ENCODE measurements at places on chromosomes 1 and 21.

DNA sequence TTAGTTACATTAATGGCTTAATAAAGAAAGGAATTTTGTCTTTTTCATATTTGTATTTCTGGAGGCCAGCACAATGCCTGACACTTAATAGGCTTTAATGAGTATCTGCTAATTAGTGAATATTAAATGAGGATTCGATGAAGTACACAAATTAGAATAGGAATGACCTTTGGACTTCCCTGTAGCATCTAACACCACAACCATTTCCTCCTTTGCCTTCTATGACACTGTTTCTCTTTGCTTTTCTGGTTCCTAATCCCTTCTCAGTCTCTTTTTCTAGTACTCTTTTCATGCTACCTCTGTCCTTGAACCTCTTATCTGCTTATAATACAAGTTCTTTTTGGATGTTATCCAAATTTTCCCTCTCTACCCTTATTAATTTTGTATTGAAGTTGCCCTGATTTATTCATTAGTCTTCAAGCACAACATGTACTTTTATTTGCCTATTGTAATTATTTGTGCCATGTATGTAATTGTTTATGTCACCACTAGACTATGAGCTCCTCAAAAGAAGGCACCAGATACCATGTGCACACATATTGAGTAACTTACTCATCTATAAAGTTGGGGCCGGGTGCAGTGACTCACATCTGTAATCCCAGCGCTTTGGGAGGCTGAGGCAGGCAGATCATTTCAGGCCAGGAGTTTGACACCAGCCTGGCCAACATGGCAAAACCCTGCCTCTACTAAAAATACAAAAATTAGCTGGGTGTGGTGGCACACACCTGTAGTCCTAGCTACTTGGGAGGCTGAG lies 23.8 kb downstream of the RPS27 start:
- no peak for DNase-seq

DNA sequence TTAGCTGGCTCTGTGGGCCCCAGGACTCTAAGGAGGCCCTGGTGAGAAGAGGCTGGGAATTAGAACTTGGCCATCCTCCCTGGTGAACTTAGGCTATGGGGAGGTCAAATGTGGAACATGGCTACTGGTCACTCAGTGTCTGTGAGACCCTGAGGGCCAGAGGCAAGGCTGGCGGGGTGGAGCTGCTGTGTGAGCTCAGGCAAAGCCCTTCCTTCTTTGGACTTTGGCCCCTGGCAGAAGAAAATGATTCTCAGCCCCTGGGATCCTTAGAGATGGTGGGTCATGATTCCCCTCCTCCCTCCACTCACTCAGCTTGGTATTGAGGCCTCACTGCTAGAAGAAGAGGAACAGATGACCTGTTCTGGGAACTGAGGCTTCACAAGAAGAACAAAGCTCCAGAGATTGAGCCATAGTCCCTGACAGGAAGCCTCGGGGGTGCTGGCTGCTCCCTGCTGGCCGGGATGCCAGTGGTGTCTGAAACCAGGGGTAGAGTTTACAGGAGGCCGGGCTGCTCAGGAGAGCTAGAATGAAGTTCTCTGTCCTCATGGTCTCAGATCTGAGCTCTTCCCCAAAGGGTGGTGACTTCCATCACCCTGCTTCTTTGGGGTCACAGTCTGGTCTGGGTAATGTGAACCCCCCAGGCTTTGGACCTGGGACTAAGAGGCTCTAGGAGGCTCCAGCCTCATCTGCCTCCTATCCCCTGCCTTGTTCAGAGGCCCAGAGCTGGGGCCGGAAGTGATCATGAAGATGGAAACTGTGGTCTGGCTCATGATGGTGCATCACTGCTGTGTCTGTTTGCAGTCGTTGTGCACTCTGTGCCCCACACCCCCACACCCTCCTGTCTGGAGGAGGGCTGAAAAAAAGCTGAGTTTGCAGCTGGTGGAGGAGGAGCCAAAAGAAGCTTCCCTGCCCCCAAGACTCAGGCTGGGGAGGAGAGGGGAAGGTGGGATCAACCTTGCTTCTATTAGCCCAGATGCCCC lies 905 bp downstream of the BTBD19 start:
- DNase-seq, result peak; percentile 86

DNA sequence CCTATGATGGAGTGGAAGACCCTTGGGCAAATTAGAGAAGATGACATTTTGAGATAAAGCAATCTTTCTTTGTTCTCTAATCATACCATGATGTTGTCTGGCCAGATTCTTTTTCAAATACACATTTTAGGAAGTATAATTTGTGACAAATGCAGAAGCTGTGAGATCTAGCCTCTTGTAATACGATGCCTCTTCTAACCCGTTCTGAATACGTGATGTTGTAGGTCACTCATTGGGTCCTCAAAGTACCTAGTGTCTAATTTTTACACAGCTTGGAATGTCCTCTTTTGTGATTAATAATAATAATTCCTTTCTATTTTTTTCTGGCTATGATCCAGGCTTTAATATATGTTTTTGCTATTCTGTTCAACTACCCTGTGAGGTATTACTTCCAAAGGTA lies 502.7 kb downstream of the NUF2 start:
- DNase-seq, result no peak

GRCh38 chr1:221170171-221170570 lies 290.9 kb downstream of the HLX start:
- no peak for DNase-seq

DNA sequence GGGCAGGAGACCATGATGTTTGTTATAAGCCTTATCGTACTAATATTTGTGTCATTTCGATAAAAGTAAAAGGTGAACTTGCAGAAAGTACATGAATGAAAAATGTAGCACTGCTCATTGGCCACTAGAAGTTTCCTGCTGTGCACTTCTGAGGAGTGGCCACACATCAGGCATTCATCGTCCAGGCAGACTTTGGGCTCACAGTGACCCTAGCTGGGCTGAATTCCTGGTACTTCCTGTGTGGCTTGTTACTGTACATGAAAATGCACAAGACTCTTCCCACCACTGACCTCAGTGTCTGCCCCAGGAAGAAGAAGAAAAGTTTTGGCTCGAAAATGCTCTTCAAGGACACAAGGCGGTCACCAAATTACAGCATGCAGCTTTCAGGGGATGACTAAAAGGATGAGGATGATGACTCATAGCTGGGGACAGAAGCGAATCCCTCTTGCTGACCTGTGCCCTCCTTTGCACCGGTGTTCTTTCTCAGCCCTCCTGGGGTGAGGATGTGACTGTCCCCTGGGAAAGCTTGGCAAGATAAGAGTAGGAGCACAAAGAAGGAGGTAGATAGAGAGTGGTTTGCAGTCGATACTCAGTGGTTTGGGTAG lies 252.4 kb upstream of the KAZN start:
- no peak for DNase-seq

DNA sequence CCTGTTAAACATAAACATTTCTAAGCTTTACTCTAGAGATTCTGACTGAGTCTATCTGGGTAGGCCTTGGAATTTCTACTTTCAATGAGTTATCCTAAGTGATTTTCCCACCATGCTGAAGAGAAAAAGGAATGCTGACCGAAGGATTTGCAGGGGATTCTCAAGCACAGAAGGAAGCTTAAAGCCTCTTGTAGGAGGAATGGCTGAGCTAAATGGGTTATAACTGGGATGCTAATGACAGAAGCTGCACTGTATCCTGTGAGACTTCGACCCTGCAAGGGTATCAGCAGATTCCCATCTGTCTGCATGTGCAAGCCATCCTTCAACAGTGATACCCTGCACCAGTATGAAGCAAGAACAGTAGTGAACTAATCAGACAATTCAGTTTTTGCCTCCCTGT lies 35.4 kb downstream of the SLC35D1 start:
- no peak for DNase-seq

DNA sequence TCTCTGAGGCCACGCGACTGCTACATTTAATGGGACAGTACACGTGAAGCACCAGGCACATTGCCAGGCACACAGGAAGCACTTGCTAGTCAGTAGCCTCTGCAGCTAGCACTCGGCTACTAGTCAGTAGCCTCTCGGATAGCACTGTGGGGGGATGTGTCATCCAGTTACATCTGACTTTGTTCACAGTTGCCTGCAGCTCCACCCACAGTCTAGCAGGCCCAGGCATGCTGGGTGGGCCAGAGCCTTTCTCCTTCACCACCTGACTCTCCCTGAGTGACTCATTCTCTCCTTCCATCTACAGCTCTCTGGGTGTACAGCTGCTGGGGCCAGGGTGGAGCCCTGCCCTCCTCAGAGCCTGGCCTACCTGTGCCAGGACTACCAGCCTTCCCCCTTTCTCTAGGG lies 51.5 kb downstream of the PTPRF start:
- no peak for DNase-seq

DNA sequence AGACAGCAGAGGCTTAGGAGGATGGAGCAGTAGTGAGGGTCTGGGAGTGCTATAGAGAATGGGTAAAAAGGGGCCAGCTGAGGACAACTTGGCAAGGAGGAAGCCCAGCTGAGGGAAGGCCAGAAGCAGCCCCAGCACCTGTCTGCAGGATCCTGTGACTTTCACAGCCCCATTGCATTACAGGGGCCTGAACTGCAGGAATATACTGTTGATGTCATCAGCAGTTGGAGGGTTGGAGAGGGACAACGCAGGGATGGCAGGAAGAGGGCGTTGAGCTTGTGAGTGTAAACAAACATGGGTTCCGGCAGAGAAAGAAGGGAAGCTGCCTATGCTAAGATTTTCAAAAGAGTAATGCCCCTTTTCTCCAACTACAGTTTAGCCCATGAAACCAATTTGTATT lies 628.5 kb downstream of the SMYD3 start:
- DNase-seq, result no peak

DNA sequence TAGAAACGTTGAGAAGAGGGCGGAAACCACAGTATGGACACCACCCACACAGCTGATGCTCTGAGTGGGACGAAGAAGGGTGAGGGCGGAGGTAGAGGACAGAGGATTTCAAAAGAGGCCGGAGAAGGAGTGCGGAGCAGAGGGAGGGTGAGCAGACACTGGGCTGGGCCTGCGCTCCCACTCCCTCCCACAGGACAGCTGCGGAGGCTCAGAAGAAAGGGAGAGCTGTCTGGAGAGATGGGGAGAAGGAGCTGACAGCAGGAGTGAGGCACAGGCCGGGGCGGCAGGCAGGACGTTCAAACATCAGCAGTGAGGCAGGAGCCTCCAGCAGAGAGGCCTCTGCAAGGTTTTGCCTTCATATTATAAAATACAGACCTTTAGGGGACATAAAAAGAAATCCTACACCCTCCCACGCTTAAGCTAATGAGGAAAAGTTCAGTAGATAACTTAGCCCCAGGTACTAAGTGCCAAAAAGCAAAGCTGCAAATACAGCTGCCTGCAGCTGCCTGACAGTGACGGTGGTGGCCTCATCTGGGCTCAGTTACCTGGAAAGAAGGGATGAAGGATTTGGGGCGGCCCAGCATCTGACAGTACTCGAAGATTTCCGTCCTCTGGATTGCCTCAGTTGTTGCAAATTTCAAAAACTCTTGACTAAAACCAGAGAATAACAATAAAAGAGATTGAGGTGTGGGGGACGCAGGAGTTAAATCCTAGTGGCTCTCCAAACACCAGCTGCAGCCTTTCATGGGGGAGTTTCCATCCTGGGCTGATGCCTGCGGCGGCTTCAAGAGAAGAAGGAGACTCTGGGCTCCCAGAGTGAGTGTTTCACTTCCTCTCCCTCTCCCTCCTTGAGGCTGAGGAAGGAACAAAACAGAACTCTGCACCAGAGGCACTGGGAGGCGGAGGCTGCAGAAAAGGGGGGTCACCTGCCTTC lies 25.6 kb downstream of the SEC16B start:
- no peak for DNase-seq

DNA sequence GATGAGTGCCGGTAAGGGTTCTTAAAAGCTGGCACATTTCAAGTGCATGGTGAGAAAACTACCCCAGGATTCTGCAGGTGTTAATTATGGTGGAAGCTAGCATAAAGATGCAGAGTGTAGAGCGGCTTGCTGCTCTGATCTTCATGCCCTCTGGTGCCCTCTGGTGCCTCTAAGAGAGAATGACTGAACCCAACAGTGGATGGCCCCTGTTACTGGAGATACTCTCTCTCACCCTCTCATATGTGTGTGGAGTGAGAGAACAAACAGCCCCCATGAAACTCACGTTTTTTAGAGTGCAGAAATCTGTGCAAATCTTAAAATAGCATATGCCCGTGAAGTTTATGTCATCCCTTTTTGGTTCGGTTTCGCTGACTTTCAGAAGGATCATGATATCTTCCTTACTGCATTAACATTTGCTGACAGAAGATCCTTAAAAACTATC lies 90.0 kb downstream of the GRIK1 start:
- DNase-seq, result peak; percentile 21

DNA sequence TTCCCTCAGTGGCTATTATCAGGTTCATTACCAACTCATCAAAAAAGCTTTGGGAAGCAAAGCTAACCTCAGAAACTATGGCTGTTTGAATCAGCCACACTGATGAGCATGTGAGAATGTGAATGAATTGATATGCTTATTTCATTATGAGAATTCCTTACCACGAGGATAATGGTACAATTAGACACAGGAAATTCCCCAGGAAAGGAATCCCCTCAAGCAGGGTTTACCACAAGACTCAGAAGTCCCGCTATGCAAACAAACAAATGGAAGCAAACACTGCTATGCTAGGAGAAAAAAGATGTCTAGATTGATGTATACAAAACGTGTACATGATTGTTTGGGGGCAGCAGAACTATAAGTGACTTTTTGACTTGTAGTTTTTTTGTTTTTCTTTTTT lies 205.0 kb downstream of the HMCN1 start:
- no peak for DNase-seq

DNA sequence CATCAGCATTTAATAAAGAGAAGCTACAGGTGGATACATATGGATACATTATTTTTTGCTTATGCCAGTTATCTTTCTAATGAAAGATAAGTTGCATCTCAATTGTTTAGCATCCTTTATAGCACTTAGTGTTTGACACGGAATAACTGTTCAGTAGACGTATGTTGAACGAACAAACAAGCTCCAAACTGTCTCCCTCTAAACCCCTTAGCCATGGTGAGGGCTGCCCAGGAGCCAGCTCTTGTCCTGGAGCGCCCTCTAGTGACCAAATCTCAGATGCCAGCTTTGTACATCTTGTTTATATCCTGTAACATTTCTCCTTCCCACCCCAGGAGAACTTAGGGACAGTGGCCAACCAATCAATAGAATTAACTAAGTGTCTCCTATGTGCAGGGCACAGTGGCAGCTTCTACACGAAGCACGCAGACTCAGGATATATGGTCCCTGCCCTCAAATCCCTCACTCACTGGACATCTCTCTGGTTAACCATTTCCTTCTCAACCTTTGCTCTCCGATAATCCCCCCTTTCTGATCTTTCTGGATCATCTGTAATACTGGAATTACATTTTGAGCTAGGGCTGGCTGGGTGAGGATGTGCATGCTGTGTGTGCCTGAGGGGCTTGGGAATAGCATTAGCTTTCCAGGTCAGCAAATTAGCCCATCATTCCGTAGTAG lies 22.9 kb downstream of the KCNA10 start:
- peak; percentile 67 for DNase-seq

DNA sequence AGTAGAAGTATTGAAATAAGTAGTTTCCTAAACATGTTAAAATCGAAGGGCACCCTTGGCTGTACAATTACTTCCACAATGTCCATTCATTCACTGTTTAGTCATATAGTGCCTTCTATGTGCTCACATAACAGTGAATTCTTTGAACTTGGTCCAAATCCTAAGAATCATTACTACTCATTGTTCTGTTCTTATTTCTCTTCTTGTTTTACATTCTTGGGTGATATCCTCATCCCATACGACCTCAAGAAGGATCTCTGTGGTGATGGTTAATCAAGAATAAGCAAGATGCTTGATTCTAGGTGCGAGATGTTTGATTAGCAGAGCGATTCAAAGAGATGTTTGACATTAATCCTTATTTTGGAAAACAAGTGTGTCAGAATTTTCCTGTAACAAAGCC lies 667.4 kb upstream of the ZP4 start:
- DNase-seq, result no peak

- DNase-seq, result no peak
Observed at GRCh38 chr1:10606064-10606463, 131.3 kb downstream of the PEX14 start.
